CD4-positive, alpha-beta memory T cell (primary cell): ENCODE measurements at places on chromosomes 12 and 14. TPM values are rescaled to one million over a fixed set of nuclear protein-coding genes. Genes with fewer than 3 reads are reported as not detected.
A peak's percentile ranks its signal among the peaks of the same experiment; 100 is the strongest.

- no peaks in the 10 kb centered on the region for H3K36me3 ChIP-seq
- H3K27me3 ChIP-seq = no peaks in the 10 kb centered on the region
- no peak overlapping the region for H3K27ac ChIP-seq
These were observed 120.1 kb downstream of the MDGA2 start for GRCh38 chr14:47555333-47555732.

BATF gene
- 17.1 TPM for total RNA-seq

DNA sequence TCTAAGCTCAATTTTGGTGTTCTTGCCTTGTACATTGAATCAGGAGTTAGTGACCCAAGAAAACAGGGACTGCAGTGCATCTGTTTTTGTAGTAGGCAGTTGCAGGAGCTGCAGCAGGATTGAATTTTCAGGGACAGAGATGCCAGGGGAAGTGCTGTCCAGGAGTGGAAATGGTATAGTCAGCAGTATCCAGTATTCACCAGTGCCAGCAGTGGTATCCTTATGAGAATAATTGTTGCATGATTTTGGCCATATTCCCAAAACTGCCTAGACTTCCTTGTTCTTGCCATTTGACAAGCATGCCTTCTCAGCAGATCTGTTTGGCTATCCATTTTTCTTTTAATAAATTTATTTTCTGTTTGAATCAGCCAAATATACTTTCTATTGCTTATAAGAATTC is 18.6 kb upstream of the ABCD2 start:
- no peak overlapping the region for H3K4me3 ChIP-seq
- no peaks in the 10 kb centered on the region for H3K27me3 ChIP-seq
- H3K27ac ChIP-seq = no peak overlapping the region

VRTN gene
- total RNA-seq = not detected

GRCh38 chr14:64114166-64114565 is 180.0 kb downstream of the ESR2 start:
- no peak overlapping the region for H3K4me3 ChIP-seq
- H3K27me3 ChIP-seq = no peaks in the 10 kb centered on the region
- H3K36me3 ChIP-seq = peaks cover 62% of the 10 kb centered on the region
- H3K27ac ChIP-seq = no peak overlapping the region
- no peaks in the 10 kb centered on the region for H3K4me1 ChIP-seq

- no peaks in the 10 kb centered on the region for H3K36me3 ChIP-seq
- no peaks in the 10 kb centered on the region for H3K27me3 ChIP-seq
- H3K27ac ChIP-seq = peak overlapping the region; percentile 63
- peak overlapping the region; percentile 72 for H3K4me3 ChIP-seq
These were observed 65.1 kb downstream of the CRADD start for GRCh38 chr12:93742110-93742934.

GRCh38 chr12:2225696-2226095 is 172.9 kb downstream of the CACNA1C start:
- H3K36me3 ChIP-seq = no peaks in the 10 kb centered on the region
- H3K27ac ChIP-seq = no peak overlapping the region
- H3K4me3 ChIP-seq = no peak overlapping the region
- no peak for DNase-seq
- H3K4me1 ChIP-seq = no peaks in the 10 kb centered on the region
- no peaks in the 10 kb centered on the region for H3K27me3 ChIP-seq

GRCh38 chr14:50062438-50063085 is 53.8 kb downstream of the VCPKMT start:
- peak overlapping the region; percentile 83 for H3K27ac ChIP-seq
- H3K36me3 ChIP-seq = no peaks in the 10 kb centered on the region
- no peaks in the 10 kb centered on the region for H3K27me3 ChIP-seq
- peak overlapping the region; percentile 42 for H3K4me3 ChIP-seq
